Esophagus squamous epithelium (tissue), 5 donors: ENCODE measurements at places on chromosomes 6 and 20.

DNA sequence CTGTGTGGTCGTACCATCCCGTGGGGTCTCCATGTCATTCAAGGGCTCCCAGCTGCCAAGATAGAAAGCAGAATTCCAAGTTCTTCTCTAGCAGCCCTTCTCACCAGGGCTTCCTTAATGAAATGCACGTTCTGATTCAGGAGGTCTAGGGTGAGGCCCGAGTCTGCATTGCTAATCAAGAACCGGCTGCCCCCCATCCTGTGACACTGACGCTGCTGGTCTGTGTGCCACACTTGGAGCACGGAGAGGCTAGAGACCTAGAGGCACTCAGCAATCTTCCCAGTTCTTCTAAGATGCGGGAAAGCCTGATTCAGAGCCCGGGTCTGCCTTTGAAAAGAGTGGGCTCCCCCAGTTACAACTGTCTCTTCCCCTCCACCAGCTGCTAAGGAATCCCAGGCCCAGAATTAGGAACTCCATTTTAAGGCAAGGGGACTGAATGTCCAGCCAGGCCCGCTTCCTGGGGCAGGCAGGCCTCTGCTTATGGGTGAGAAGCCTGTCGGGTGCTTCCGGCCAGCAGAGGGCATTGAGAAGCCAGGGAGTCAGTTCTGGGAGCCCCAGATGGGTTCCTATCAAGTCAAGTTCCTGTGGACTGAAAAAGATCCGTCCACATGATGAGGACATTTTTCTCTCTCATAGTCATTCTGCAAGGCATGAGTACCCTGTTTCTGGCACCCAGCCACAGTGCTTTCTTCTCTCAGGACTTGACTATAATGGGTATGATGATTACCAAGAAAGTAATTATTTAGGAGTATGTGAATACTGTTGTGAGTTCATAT is 69.8 kb upstream of the RIN2 start:
- H3K27me3 ChIP-seq: no peaks in the 10 kb centered on the region
- DNase-seq: no peak
- no peaks in the 10 kb centered on the region for H3K36me3 ChIP-seq
- H3K4me3 ChIP-seq: no peak overlapping the region
- no peaks in the 10 kb centered on the region for H3K4me1 ChIP-seq

GRCh38 chr6:166595949-166596348 is 9.5 kb upstream of the RAMACL start:
- peaks cover 17% of the 10 kb centered on the region for H3K4me1 ChIP-seq
- H3K36me3 ChIP-seq: no peaks in the 10 kb centered on the region
- H3K27ac ChIP-seq: peak overlapping the region; percentile 61
- DNase-seq: no peak
- no peak overlapping the region for H3K4me3 ChIP-seq
- H3K27me3 ChIP-seq: no peaks in the 10 kb centered on the region

DNA sequence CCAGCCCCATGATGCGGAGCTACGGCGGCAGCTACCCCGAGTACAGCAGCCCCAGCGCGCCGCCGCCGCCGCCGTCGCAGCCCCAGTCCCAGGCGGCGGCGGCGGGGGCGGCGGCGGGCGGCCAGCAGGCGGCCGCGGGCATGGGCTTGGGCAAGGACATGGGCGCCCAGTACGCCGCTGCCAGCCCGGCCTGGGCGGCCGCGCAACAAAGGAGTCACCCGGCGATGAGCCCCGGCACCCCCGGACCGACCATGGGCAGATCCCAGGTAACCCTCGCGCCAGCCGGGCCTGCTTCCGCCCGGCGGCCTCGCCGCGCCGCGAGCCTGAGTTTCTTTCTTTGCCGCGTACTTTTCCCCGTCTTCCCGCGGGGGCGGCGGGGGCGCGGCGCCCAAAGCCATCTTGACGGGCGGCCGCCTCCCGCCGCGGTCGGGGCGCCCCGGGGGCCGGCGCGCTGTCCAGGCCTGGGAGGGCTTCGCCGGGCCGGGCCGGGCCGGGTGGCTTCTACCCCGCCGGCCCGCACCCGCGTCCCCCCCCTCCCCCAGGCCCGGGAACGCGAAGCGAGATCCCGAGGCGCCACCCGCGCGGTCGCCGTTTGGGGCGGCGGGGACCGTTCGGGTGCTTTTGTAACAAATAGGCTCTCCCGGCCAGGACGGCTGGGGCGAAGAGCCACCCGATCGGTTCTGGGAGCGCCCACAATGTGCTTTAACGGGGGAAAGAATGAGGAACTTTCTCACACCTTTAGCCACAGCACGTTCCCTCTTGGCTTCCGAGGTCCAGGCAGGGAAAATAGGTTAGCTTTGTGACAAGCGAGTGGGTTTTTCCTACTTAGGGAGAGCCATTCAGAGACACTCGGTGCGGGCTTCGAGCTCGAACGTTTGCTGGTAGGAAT is 2.3 kb downstream of the ARID1B start:
- peak overlapping the region; percentile 91 for H3K4me3 ChIP-seq
- no peaks in the 10 kb centered on the region for H3K27me3 ChIP-seq

DNA sequence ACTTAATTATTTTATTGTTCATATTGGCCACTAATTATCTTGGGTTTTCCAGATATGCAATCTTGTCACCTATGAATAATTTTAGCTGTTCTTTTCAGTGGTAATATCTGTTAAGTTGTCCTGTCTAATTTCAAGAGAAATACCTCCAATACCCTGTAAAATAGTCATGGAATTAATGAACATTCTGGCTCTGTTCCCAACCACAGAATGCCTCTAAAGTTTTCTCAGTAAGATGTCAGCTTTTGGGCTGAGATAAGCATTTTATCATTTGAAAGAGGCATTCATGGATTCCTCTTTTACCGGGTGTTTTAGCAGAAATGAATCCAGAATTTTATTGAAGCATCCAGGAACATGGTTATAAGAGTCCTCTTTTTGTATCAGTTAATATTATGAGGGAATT is 109.3 kb downstream of the WDR27 start:
- no peak overlapping the region for H3K27ac ChIP-seq
- no peaks in the 10 kb centered on the region for H3K27me3 ChIP-seq
- peaks cover 4% of the 10 kb centered on the region for H3K4me1 ChIP-seq
- no peaks in the 10 kb centered on the region for H3K36me3 ChIP-seq
- H3K4me3 ChIP-seq: no peak overlapping the region
- no peak for DNase-seq

DNA sequence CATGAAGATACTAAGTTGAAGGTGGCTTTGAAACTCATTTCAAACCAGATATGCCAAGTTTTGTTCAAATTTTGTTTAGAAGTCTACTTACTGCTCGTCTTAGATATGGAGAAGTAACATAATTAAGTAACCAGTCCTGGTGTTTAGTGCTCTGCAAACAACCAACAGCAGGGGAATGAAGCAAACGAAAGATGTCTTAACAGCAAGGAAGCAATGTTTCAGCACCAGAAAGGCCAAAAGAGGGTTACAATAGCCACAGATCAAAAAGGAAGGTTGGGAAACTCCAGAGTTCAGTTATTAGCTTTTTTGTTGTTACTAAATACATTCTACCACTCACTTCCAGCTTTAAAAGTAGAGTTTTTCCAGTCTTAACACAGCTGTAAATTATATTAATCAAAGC is 45.1 kb downstream of the LHFPL5 start:
- peaks cover 5% of the 10 kb centered on the region for H3K36me3 ChIP-seq
- no peaks in the 10 kb centered on the region for H3K4me1 ChIP-seq
- H3K4me3 ChIP-seq: no peak overlapping the region
- H3K27ac ChIP-seq: no peak overlapping the region

GRCh38 chr6:130156908-130157307 is 65.8 kb downstream of the SAMD3 start:
- no peak overlapping the region for H3K4me3 ChIP-seq
- DNase-seq: no peak
- H3K4me1 ChIP-seq: no peaks in the 10 kb centered on the region

DNA sequence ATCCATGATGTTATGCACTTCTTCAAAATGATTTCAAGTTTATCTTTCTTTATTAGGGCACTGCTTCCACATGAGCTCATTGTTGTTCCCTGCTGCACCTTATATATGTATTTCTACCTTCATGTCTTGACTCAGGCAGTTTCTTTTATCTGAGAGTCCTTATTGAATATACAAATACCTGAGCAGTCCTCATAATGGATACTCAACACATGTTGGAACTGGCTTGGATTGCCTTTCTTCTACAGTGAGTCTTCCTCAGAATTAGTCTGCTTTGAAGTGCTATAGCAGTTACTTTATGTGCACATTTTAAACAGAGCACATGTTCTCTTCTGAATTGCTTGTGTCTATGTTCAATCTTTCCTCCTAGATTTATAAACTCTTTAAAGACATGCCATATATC is 45.3 kb upstream of the LOC128125822 start:
- no peaks in the 10 kb centered on the region for H3K27me3 ChIP-seq
- H3K27ac ChIP-seq: no peak overlapping the region
- H3K4me1 ChIP-seq: peaks cover 11% of the 10 kb centered on the region
- DNase-seq: no peak

DNA sequence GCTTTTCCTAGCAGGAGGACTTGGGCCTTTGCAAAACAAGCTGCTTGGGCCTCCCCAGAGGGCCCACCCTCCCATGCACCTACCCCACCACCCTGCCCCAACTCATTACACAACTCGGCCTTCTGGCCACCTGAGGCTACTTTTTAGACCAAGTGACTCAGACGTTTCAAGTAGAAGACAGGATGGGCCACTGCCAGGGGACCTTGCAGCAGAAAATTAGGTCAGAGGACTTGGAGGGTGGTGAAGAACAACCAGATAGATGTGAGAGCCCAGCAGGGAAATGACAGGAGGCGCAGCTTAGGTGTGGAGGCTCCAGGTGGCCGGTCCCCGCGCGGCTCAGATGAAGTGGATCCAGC is 1.4 kb downstream of the PPP1R3D start:
- H3K4me3 ChIP-seq: peak overlapping the region; percentile 67
- peaks cover 19% of the 10 kb centered on the region for H3K36me3 ChIP-seq
- H3K4me1 ChIP-seq: peaks cover 74% of the 10 kb centered on the region
- H3K27me3 ChIP-seq: no peaks in the 10 kb centered on the region

DNA sequence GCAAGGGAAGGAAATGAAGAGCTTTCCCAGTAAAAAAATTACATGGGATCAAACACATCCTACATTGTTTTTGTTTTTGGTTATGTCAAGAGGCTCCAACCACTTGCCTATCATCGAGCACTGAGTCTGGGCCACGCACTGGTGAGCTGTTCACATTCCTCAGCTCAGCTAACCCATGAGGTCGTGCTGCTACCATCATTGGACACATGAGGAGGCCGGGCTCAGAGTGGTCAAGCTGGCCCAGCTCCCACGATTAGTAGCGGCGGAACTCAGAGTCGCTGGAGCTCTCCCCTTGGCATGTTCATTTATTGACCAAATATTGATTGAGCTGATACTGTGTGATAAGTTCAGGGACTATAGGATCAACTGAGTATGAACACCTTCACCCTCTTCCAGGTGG is 164.9 kb downstream of the CDH26 start:
- H3K4me1 ChIP-seq: no peaks in the 10 kb centered on the region
- no peak overlapping the region for H3K27ac ChIP-seq
- H3K36me3 ChIP-seq: no peaks in the 10 kb centered on the region
- DNase-seq: no peak

DNA sequence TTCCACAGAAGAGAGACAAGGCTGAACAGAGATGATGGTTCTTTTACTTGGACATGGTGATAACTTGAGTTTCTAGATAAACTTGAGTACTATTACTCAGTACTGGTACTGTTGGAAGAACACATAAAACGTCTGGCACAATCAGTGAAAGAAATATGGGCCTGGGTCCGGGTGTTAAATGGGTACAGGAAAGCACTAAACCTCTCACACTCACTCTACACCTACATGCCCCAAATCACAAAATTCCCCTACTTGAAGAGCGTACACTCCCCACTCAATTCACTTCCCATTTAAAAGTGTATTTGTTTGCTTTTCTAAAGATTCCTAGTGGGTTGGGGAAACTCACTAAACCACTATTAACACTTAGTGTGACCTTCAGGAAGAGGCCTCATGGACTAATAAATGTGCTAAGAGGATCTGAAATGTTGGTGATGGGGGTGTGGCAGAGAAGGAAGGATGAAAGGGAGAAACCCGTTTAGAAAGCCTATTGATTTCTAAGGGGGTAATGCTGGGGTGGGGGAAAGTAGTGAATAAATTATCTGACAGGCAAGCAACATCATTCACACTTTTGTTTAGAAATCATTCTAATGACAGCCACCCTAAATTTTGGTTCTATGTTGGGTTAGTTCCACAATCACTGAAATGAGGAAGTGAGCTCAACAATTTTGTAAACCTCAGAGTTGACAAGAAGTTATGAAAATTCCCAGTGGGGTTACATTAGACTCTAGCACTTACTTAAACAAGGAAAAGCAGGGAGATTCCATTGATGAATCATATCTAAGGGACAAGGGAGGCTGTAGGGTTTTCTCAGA is 222.6 kb upstream of the MARCKS start:
- H3K4me3 ChIP-seq: no peak overlapping the region
- no peaks in the 10 kb centered on the region for H3K36me3 ChIP-seq
- H3K27ac ChIP-seq: peak overlapping the region; percentile 59
